Stimulated activated CD8-positive, alpha-beta memory T cell treated with anti-CD3 and anti-CD28 coated beads, Interleukin-15, amount 100 ng/mL, for 48 hours (primary cell): ENCODE measurements at places on chromosomes 1 and 21.

DNA sequence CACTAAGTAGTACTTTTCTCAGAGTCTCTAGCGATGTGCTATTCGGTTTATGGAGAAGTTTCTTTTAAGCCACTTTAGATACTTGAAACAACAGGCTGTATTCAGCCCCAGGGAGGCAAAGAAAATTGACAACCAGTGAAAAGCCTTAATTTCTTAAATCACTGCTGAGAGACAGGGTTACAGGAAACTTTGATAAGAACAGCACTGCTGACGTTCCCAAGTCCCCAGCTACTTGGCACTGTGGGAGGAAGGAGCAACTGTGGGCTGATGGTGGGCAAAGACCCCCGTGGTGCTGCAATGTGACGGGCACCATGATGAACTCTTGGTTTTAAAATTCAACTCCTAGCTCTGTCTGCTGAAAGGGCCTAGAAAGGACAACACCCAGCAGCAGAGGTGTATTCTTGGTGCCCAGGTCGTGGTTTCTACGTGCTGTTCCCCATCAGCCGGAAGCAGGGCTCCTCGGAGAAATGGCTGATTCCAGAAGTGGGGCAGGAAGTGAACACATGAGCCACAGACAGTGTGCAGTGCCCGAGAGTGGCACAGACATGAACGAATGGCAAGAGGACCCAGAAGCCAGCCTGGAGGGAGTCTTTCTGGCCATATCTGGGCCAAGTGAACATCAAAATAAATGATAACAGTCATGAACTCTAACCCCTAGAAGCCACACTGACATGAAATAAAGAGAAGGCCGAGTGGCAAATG, 5.3 kb downstream of the PTTG1IP start:
- no peak for DNase-seq

DNA sequence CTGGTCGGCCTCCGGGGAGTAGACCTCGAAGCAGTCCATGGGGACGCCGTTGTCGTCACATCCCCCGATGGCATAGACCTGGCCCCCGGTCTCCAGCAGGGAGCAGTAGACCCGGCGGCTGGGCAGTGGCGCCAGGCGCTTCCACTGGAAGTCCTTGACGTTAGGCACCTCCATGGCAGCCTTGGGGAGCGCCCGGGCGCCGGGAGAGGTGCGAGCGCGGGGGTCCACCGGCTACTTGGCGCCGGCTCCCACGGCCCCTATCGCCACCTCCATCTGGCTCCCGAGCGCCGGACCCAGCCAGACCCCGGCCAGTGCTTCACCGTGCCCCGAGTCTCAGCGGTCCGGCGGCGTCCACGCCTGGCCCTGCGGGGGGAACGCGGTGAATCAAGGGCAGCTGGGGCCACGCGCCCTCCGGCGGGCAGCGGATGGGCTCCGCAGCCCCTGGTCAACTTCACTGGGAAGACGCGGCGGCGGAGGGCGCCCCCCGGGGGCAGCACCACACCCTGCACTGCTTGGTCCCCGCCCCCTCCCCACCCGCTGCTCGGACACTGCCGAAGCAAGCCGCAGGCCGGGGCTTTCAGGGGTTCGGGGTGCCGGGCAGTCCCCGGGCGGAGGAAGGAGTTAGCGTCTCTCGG, 13.2 kb downstream of the KLHDC8A start:
- no peak for DNase-seq

GRCh38 chr1:165610866-165611265, 20.2 kb upstream of the MGST3 start:
- no peak for DNase-seq

GRCh38 chr1:232964601-232965000, 14.2 kb downstream of the NTPCR start:
- no peak for DNase-seq

- no peak for DNase-seq
These were observed 314.3 kb downstream of the BACH1 start for GRCh38 chr21:29613021-29613420.

DNA sequence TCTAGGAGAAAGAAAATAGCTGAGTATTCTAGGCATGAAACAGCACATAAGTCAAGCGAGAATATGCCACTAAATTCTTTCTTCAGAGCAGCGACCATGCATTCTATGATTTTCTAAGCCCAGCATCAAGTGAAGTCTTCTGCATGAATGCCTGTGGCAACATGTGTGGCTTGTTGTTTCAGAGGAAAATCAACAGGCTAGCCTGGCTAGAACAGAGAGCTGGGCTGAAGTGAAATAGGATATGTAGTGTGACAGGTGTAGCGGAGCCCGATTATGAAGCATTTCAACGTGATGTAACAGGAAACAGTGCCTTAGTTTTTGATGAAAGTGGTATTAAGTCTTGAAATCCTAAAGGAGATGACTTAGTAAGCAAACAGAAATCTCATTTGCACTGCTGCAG, 7.0 kb downstream of the CSDE1 start:
- DNase-seq, result no peak

- no peak for DNase-seq
These were observed 32.1 kb downstream of the TAF5L start for GRCh38 chr1:229593800-229594199.
